ENCODE measurements at places on chromosomes 5 and 9.

GRCh38 chr9:127473501-127473900, 22.2 kb downstream of the LRSAM1 start:
- H3K27me3 ChIP-seq, result no peaks in the 10 kb centered on the region
- H3K4me3 ChIP-seq, result no peak overlapping the region
- DNase-seq, result no peak
- H3K36me3 ChIP-seq, result no peaks in the 10 kb centered on the region
- H3K4me1 ChIP-seq, result no peaks in the 10 kb centered on the region

GRCh38 chr5:171484460-171484899, 65.0 kb downstream of the FGF18 start:
- no peak overlapping the region for H3K27ac ChIP-seq
- peaks cover 18% of the 10 kb centered on the region for H3K4me1 ChIP-seq
- no peaks in the 10 kb centered on the region for H3K27me3 ChIP-seq
- no peak for DNase-seq
- H3K4me3 ChIP-seq, result no peak overlapping the region

- no peaks in the 10 kb centered on the region for H3K27me3 ChIP-seq
- peaks cover 6% of the 10 kb centered on the region for H3K4me1 ChIP-seq
- no peak overlapping the region for H3K4me3 ChIP-seq
- no peaks in the 10 kb centered on the region for H3K36me3 ChIP-seq
Observed at GRCh38 chr9:16521868-16522411, 348.5 kb downstream of the BNC2 start.

DNA sequence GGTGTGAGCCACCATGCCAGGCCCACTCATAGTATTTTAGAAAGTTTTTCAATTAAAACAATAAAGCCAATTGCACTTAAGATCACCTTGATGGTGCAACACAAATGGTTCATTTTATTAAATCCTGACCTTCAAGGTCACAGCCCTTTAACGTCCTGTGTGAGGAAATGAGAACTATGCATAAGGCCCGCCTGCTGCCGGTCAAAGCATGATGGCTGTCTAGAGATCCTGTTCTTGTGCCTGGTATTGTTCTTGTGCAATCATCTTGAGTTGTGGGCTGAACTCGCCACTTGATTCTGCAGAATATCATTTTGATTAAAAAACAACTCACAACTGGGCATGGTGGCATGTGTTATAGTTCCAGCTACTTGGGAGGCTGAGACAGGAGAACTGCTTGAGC, 43.6 kb upstream of the FBXW11 start:
- no peaks in the 10 kb centered on the region for H3K27me3 ChIP-seq
- no peaks in the 10 kb centered on the region for H3K4me1 ChIP-seq
- no peaks in the 10 kb centered on the region for H3K36me3 ChIP-seq
- no peak for DNase-seq
- H3K4me3 ChIP-seq, result no peak overlapping the region

DNA sequence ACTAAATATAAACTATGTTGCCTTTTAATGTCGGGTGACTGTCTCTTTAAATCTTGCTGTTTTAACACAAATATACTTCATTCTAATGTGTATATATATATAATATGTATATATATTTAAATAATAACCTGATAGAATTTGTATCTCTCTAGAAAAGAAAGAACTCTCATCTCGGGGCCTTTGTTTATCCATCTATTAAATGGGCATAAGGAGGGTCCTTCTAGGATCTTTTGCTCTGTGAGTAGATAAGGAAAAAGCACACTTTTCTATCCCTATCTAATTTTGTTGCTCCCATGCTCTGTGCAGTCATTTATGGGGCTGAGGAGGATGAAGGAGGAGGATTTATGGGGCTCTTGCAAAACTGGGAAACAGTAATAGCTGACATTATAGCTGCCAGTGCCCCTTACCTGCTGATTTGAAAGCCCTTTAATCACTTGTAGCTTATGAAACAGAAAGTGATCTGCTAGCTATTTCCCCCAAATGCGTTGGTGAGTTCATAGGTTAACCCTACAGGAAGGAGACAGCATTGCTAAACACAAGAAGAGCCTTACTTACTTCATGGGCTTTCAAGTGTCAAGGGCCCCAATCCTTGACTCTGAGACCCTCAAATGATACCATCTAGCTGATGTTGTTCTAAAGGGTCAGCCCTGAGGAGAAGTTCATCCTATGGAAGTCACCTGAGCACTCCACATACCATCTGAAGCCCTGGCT, 5.8 kb upstream of the PPARGC1B start:
- H3K27ac ChIP-seq, result no peak overlapping the region
- peaks cover 9% of the 10 kb centered on the region for H3K27me3 ChIP-seq
- DNase-seq, result no peak
- H3K4me1 ChIP-seq, result no peaks in the 10 kb centered on the region

GRCh38 chr9:109110329-109111021, 9.3 kb downstream of the TMEM245 start:
- H3K4me3 ChIP-seq, result no peak overlapping the region
- H3K27ac ChIP-seq, result no peak overlapping the region
- peaks cover 2% of the 10 kb centered on the region for H3K36me3 ChIP-seq
- H3K27me3 ChIP-seq, result no peaks in the 10 kb centered on the region
- DNase-seq, result no peak
- peaks cover 9% of the 10 kb centered on the region for H3K4me1 ChIP-seq

DNA sequence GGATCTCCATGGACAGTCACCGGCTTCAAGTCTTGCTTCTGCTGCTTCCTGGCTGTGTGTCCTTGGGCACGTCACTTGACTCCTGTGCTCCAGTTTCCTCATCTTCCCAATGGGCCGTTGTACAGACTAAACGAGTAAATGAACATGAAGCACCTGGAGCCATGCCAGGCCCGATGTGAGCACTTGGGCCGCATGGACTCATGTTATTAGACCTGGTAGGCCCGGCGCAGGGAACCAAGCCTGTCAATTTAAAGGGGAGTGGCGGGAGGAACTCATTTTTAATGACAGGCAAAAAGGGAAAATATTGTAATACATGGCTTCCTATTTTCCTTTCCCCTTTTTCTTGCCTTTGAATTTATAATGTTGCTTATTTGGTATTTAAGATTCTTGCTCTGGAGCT, 47.5 kb downstream of the TENT4A start:
- H3K36me3 ChIP-seq, result no peaks in the 10 kb centered on the region
- DNase-seq, result no peak
- no peaks in the 10 kb centered on the region for H3K4me1 ChIP-seq

DNA sequence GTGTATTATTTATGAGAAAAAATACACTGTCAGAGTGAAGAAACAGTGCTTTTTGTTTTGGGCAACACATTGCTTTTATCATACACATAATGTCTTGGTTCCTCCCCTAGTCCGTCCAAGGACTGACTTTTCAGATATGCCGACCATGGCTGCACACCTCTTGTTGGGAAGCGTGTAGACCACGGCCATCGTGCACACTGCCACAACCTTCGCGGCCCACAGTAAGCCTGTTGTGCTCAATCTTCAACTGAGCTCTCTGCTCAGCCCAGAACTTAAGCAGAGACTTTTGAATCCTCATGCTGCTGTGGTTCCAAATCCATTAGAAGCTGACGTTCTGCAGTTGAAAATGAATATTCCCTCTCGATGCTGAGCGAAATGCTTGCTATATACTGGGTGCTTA, 157.6 kb upstream of the IRX2 start:
- H3K4me3 ChIP-seq, result no peak overlapping the region
- H3K36me3 ChIP-seq, result no peaks in the 10 kb centered on the region
- DNase-seq, result no peak
- H3K4me1 ChIP-seq, result no peaks in the 10 kb centered on the region
- no peaks in the 10 kb centered on the region for H3K27me3 ChIP-seq

DNA sequence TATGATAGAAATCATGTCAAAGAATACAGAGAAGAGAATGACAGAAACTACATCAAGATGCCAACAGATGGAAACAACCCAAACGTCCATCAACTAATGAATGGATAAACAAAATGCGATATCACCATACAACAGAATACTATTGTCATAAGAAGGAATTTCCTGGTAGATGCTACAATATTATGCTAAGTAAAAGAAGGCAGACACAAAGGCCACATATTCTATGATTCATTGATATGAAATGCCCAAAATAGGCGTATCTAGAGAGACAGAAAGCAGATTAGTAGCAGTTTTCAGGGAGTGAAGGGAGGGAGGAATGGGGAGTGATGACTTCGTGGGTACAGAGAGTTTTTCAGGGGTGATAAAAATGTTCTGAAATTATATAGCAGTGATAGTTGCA, 58.3 kb upstream of the AKNA start:
- no peaks in the 10 kb centered on the region for H3K27me3 ChIP-seq
- DNase-seq, result no peak
- no peaks in the 10 kb centered on the region for H3K4me1 ChIP-seq

DNA sequence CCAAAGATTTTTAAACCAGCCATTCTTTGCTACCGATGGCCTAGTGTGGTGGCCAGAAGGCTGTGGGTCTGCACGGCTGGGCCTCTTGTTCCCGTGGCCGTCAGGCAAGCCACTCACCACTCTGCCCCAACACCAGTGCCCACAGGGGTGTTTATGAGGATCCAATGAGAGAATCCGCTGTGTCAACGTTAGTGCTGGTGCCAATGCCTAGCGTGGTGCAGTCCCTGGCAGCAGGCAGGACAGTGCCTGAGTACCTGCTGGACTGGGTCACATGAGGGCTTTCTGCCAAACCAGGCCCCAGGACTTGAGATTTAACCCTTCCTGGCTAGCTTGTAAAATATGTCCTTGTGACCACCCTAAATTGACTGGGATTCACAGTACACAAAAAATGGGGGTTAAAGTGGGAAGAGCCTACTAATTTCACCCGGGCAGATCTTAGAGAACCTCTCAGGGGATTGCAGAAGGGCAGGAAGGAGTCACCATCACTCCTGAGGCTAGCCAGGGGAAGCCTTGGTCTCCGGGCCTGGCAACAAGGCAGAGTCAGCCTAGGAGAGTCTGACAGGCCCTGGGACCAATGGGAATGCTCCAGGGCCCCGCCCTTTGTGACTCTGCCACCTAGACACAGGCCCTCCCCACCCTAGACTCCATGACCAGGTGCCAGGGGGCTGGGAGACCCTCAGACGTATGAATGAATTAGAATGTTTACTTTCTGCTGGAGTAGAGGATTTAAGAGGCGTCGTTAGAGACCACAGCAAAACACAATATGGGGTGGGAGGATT, 63.2 kb upstream of the FSTL4 start:
- no peak overlapping the region for H3K27ac ChIP-seq
- H3K36me3 ChIP-seq, result no peaks in the 10 kb centered on the region
- H3K4me3 ChIP-seq, result no peak overlapping the region
- no peaks in the 10 kb centered on the region for H3K27me3 ChIP-seq

DNA sequence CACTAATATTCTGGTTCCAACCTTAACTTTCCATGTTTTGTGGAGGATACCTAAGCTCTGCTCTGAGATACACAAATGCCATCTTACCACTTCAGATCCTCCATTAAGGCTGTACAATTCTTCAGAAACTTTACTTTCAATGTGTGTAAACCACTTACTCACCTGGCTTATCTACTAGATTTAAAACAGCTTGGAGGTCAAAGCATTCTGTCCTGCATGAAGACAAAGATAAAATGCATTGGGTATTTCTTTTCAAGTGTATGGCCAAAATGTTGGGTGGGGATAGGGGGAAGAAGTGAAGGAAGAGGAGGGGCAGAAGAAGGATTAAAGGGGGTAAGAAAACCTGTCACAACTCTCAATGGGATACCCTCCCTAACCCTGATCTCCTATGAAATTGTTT, 939 bp downstream of the GOLGA1 start:
- no peak for DNase-seq
- peaks cover 4% of the 10 kb centered on the region for H3K4me1 ChIP-seq
- no peaks in the 10 kb centered on the region for H3K27me3 ChIP-seq
- H3K4me3 ChIP-seq, result peak overlapping the region; percentile 78
- no peaks in the 10 kb centered on the region for H3K36me3 ChIP-seq

GRCh38 chr9:98576354-98576753, 132.4 kb downstream of the GABBR2 start:
- H3K27ac ChIP-seq, result no peak overlapping the region
- H3K27me3 ChIP-seq, result no peaks in the 10 kb centered on the region
- DNase-seq, result no peak
- no peaks in the 10 kb centered on the region for H3K36me3 ChIP-seq
- no peak overlapping the region for H3K4me3 ChIP-seq

GRCh38 chr9:130237076-130237475, 28.5 kb upstream of the HMCN2 start:
- no peak overlapping the region for H3K4me3 ChIP-seq
- H3K27me3 ChIP-seq, result no peaks in the 10 kb centered on the region
- H3K36me3 ChIP-seq, result no peaks in the 10 kb centered on the region
- H3K4me1 ChIP-seq, result no peaks in the 10 kb centered on the region
- no peak for DNase-seq
